Activated naive CD4-positive, alpha-beta T cell treated with anti-CD3 and anti-CD28 coated beads for 36 hours (primary cell): ENCODE measurements at places on chromosomes 12 and 14. TPM values are rescaled to one million over a fixed set of nuclear protein-coding genes. Genes with fewer than 3 reads are reported as not detected.

HOXC9 gene
- not detected for total RNA-seq

KRT78 gene
- total RNA-seq: not detected

VRTN gene
- not detected for total RNA-seq

KDM2B gene
- 22.7 TPM for total RNA-seq

HOXC12 gene
- total RNA-seq: not detected

SLC8A3 gene
- 0.57 TPM for total RNA-seq

ZDHHC22 gene
- total RNA-seq: not detected

GUCY2C gene
- total RNA-seq: not detected

HRK gene
- not detected for total RNA-seq

REM2 gene
- 0.74 TPM for total RNA-seq

WNT1 gene
- total RNA-seq: not detected

GRCh38 chr14:98953551-98954348 lies 318.2 kb downstream of the BCL11B start:
- peaks cover 4% of the 10 kb centered on the region for H3K4me1 ChIP-seq
- H3K36me3 ChIP-seq: no peaks in the 10 kb centered on the region
- no peak for DNase-seq
- H3K4me3 ChIP-seq: no peak overlapping the region

DNA sequence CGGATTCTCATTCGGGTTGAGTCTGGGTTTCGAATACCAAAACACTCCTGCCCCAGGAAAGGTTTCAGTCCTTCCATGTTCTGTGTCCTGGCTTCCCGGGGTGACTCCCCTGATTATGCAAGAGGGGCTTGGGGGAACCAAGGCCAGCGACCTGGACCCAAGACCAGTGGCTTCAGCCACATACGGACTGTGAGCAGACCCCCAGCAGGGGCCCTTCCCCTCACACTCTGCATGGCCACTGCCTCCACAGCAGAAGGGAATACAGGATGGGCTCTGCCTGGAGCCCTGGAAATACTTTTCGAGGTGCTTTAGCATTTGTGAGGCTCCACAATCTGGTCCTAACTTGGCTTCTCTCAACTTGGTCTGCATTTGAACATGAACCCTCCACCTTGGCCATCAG lies 19.1 kb downstream of the HDAC7 start:
- peak overlapping the region; percentile 76 for H3K27ac ChIP-seq
- no peak for DNase-seq
- no peak overlapping the region for H3K4me3 ChIP-seq
- H3K36me3 ChIP-seq: peaks cover 34% of the 10 kb centered on the region
- peaks cover 69% of the 10 kb centered on the region for H3K4me1 ChIP-seq
- H3K27me3 ChIP-seq: no peaks in the 10 kb centered on the region

- DNase-seq: no peak
- H3K4me3 ChIP-seq: no peak overlapping the region
- H3K4me1 ChIP-seq: no peaks in the 10 kb centered on the region
- H3K27me3 ChIP-seq: no peaks in the 10 kb centered on the region
- H3K36me3 ChIP-seq: no peaks in the 10 kb centered on the region
Measured at GRCh38 chr12:43208627-43209026, 343.4 kb downstream of the ADAMTS20 start.

GRCh38 chr12:24222968-24223367 lies 273.5 kb upstream of the SOX5 start:
- H3K4me1 ChIP-seq: no peaks in the 10 kb centered on the region
- no peaks in the 10 kb centered on the region for H3K36me3 ChIP-seq
- H3K4me3 ChIP-seq: no peak overlapping the region
- H3K27ac ChIP-seq: no peak overlapping the region
- no peaks in the 10 kb centered on the region for H3K27me3 ChIP-seq

DNA sequence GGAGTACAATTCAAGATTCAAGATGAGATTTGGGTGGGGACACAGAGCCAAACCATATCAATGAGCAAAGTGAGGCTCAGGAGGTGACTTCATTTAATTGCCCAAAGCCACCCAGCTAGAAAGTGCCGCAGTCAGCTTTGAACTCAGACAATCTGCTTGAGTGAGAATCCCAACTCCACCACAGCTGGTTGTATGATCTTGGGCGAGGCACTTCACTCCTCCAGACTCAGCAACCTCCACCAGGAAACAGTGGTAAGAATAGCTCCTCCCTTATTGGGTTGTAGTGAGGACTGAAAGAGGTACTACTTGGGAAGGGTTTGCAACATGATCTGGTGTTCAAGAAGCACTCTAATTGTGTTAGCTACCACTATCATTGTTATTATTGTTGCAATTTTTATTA lies 129.2 kb upstream of the RFLNA start:
- no peaks in the 10 kb centered on the region for H3K4me1 ChIP-seq
- no peak for DNase-seq
- no peaks in the 10 kb centered on the region for H3K36me3 ChIP-seq

GRCh38 chr12:14995583-14996425 lies 23.0 kb downstream of the PDE6H start:
- no peak overlapping the region for H3K27ac ChIP-seq
- H3K4me3 ChIP-seq: no peak overlapping the region
- peaks cover 25% of the 10 kb centered on the region for H3K4me1 ChIP-seq
- DNase-seq: no peak

- DNase-seq: no peak
- peaks cover 5% of the 10 kb centered on the region for H3K27me3 ChIP-seq
- no peak overlapping the region for H3K27ac ChIP-seq
- no peaks in the 10 kb centered on the region for H3K4me1 ChIP-seq
- no peak overlapping the region for H3K4me3 ChIP-seq
Measured at GRCh38 chr14:59422069-59422881, 42.9 kb downstream of the GPR135 start.

GRCh38 chr12:52914576-52915121 lies 9.8 kb upstream of the KRT8 start:
- no peaks in the 10 kb centered on the region for H3K36me3 ChIP-seq
- H3K27me3 ChIP-seq: no peaks in the 10 kb centered on the region
- H3K4me1 ChIP-seq: peaks cover 3% of the 10 kb centered on the region
- no peak overlapping the region for H3K4me3 ChIP-seq

- no peak overlapping the region for H3K27ac ChIP-seq
- H3K27me3 ChIP-seq: no peaks in the 10 kb centered on the region
- H3K36me3 ChIP-seq: peaks cover 3% of the 10 kb centered on the region
- H3K4me1 ChIP-seq: peaks cover 1% of the 10 kb centered on the region
Measured at GRCh38 chr12:49983892-49984291, 11.1 kb downstream of the AQP6 start.
